ENCODE measurements at places on chromosomes 5 and 9. TPM values are rescaled to one million over a fixed set of nuclear protein-coding genes. Genes with fewer than 3 reads are reported as not detected.

ACTBL2 gene
- not detected for polyA plus RNA-seq

DNA sequence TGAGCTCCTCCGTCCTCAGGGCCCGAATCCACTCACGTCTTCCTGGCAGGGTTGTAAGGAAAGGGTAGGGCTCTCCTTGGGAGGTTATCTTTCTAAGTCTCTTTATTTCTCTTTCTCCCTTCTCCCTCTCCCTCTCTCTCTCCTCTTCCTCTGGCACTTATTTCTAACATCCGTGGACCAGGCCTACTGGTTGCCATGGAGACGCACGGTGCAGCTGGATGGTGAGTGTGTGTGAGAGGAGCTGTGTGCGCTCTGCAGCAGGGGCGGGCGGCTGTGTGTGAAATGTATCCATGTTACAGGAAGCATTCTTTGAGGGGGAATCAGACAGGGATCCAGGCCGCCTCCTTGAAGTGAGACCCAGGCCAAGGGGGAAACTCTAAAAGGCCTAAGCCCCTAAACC, 32.2 kb downstream of the PCDH1 start:
- DNase-seq = no peak

PPP2R2B gene
- 14.5 TPM for polyA plus RNA-seq

GRCh38 chr9:17402309-17402708, 176.6 kb upstream of the SH3GL2 start:
- DNase-seq = no peak

- peak; percentile 63 for DNase-seq
Measured at GRCh38 chr9:96009690-96010472, 134.4 kb downstream of the ERCC6L2 start.

DNA sequence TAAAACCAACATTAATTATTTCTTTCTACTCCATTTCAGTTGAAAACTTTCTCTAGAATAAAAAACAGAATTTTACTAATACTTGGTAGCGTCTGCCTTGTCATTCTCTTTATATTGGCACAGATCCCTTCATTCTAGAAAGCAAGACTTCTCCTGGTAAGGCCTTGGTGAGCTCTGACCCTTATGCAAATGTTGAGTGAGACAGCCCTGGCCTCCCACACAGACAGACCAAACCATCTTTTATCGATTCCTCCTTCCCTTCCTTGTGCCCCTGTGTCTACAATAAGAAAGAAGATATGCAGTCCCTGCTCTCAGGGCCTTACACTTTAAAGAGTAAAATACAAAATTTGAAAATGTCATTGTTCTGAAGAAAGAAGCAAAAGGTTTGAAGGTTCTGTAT, 262.2 kb downstream of the EFNA5 start:
- DNase-seq = no peak
